Urinary bladder (tissue), 4 donors: ENCODE measurements at places on chromosomes 7 and 10. TPM values are rescaled to one million over a fixed set of nuclear protein-coding genes. Genes with fewer than 3 reads are reported as not detected.

The NPY4R2 gene
- not detected for polyA plus RNA-seq

GRCh38 chr7:128108641-128109423 is 77.6 kb upstream of the LRRC4 start:
- no peak for DNase-seq

DNA sequence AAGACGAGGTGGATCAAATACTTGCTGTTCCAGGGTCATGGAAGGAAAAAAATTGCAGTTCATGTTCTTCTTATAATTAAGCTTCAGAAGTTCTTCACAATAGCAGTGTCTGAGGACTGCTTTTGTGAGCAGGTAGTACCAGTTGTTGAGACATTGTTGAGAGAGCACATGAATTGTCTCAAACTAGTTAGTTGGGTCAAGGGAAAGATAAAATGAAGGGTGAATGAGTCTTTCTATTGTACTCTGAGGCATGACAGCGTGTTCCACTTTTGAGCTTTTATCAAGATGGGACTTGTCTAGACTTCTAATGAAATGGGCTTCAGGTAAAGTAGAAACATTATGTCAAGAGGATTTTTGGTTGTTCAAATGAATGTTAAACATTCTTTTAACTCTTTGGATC is 26.0 kb downstream of the KAT6B start:
- DNase-seq = no peak

The ASL gene
- polyA plus RNA-seq = 34.9 TPM

GRCh38 chr10:113390896-113391295 is 162.0 kb upstream of the HABP2 start:
- DNase-seq = no peak

DNA sequence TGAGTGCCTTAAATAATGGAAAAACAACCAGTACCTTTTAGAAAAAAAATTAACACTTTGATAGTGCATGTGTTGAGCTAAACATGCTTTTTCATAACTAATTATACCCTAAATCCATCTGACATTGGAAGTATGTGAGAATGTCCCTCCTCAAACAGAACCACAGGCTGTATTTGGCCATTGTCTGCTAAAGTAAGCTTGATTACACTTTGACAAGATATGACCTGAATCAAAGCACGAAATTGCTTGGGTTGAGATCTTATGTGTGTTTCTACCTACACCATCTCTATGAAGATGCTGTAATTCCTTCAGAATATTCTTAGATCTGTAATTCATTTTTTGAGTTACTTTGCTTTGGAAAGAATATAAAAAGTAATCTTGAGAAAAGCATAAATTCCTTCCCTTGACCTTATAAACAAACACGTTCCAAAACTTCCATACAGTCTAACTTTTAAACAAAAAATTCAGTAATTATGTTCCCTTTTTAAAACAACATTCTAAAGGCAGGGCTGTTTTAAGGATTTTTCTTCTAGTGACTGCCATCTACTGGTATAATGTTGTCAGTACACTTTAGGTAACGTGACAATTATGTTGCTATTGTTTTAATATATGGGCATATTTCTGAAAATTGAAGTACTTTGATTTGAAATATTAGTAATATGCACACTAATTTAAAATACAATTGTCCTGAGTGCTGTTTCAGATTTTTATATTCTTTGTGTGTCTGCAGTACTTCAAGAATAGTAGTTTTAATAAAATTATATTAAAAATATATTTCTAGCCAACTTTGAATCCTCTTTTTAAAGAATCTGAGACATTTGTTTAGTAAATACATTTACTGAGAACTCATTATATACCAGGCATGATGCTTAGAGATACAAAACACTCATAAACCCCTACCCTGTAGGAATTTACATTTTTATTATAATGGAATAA is 20.9 kb downstream of the CD36 start:
- no peak for DNase-seq

DNA sequence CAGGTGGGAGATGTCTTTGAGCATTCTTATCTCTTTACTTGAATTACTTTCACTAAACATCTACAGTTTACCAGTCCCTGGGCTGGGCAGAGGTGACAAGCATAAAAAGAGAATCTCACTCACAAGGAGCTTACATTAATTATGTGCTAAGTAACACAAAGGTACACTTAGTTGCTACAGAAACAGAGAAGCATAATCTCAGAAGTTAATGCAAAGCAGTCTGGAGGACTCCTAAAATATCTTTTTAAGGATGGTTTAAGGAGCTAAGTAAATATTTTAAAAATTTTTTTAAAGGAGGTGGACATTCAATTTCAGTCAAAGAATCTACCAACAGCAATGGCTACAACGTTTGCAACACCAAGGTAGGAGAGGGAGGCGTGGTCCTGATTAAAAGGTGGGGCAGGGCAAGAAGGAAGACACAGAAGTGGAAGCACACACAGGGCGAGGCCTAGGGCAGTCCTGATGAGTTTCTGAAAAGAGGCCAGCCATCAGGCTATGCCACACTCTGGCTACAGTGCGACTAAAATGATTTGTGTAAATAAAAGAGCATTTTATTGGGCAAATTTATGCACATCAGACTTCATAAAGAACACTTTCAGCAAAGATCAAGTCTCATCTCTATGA is 5.3 kb downstream of the LARP4B start:
- no peak for DNase-seq
